ENCODE measurements at places on chromosomes 13 and 19.

DNA sequence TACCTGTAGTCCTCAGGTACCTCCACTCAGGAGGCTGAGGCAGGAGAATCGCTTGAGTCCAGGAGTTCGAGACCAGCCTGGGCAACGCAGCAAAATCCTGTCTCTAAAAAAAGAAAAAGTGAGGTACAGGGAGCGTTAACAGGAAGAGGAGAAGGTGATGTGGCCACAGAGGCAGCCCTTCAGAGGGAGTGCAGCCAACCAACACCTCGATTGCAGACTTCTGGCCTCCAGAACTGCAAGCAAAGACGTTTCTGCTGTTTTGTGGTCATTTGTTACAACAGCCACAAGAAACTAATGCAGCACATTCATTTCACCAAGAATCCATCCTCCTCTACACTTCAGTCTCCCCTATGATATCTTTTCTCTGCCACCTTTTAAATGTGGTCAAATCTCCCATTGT, 145.2 kb downstream of the USP12 start:
- no peak for DNase-seq

DNA sequence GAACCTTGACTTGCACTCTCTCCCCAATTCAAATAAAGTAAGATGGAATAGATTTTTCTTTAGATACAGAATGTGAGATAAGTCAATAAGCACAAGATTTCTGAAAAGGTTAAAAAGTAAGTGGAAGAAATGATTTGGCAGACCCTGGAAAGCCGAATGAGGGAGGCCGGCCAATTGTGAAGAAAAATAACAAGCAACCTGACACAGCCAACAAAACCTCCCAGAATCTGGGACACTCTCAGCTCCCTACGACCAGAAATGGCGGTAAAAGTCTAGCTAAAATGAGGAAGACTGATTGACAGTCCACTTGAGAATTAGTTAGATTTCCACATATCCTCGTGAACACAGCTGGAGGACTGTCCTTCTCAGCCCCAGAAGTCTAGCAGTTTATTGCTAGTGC, 85.4 kb downstream of the KLF12 start:
- DNase-seq = no peak

DNA sequence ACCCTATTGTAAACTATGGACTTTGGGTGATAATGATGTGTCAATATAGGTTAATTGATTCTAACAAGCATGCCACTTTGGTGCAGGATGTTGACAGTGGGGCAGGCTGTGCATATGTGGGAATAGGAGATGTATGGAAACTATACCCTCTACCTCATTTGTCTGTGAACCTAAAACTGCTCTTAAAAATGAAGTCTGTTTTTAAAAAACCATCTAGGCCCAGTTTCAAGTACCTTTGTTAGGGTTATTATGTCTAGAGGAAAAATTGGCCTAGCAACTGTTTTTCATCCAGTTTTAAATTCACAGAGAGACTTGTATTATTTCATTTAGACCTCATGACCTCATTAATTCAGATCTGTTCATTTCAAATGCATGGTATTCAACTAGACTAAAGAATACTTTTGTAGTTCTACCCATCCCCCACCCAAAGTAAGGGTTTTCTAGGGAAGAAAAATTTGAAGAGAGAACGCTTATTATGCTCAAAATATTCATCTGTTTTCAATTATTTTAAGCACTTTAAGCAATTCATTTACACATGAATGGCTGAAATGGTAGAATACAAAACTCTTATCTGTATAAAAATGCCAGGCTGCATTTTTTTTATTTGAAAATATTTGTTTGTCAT, 1781.9 kb upstream of the MIR17HG start:
- no peak for DNase-seq

DNA sequence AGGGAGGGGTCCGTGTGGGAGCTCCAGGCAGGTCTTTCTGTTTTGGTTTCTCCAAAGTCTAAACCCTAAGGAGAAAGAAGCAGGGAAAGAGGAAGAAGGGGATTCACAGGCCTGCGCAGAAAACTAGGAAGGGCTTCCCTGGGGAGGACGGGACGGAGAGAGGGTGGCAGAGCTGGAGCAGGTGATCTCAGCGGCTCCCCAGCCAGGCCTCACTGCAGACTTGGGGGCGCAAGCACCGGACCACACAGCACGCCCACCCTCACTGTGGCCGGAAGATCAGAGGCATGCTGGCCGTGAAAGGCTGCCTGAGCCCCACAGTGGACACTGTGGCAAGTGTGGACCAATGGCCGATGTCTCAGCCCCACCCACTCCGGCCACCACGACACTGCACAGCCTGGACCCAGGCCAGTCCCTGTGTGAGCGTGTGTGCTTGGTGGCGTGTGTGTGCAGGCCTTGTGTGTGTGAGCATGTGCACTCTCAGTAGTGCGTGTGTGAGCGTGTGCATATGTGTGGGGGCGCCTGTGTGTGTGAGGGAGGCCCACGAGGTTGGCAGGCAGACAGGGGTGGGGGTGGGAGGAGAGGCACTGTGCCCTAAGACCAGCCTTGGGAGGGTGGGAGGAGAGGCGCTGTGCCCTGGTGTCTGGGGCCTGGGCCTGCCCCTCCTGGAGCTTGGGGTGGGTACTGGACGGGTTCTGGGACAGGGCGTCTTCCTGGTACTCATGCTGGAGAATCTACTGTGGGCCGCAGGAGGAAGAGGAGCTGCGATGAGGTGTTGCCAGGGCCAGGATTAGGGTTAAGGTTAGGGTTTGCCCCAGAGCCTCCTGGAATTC, 15.4 kb upstream of the TMEM255B start:
- no peak for DNase-seq

- no peak for DNase-seq
Observed at GRCh38 chr19:10761443-10762250, 43.8 kb downstream of the DNM2 start.

Measured in GM03348 (cell line).